ENCODE measurements at places on chromosomes 5 and 9.

DNA sequence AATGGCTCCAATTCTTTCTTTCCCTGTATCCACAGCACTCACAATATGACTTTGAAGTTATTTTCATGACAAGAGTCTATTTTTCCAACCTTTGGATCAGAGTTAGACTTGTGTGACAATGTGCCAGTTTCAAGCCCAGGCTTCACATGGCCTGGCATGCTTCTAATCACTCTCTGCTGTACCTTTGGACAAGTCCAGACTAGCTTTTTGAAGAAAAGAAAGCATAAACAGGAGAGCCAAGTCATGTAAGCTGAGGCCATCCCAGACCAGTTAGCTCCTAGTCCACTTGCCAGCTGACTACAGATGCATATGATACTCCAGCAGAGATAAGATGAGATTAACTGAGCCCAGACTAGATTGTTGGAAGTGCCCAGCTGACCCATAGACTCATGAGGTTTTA lies 513.6 kb upstream of the C9orf72 start:
- no peak for DNase-seq

DNA sequence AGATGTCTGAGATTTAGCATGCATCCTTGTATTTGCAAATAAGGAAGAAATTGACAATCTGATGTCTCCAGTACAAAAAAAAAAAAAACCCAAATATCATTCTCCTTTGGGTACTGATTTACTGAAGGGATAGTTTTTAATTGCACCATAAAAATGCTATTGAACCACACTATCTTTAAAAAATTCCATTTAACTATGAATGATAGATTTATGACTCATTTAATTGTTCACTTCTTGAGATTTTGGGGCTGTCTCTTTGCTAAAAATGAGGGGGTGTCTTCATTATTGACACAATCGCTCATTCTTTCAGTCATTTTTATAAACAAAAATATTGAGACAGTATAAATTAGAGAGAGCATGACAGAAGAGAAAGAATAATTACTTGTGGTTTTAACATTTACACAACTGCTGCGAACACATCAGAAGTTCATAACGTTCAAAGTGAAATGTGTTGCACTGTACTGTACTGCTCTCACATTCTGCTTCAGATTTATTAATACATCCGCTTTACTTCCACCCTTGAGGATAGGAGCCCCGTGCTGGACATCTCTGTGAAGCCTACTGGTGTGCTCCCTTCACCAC lies 142.3 kb downstream of the MEF2C start:
- DNase-seq, result no peak

DNA sequence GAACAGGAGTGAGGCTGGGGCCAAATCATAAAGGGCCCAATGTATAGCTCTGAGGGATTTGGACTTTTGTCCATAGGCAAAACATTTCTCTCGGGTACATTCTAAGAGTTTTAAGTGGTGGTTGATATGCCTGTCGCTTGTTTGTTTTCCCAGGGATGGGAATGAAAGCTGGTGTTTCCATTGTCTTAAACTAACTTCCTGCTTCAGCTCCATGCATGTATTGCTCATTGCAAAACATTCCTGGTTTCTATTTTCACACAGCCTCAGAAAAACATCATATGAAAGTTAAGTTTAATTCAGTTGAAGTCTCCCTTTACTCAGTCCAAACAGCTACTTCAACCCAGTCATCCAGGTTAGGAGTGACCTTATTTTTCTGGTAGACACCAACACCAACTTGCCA lies 235.0 kb downstream of the ACTL7B start:
- DNase-seq, result peak; percentile 55

DNA sequence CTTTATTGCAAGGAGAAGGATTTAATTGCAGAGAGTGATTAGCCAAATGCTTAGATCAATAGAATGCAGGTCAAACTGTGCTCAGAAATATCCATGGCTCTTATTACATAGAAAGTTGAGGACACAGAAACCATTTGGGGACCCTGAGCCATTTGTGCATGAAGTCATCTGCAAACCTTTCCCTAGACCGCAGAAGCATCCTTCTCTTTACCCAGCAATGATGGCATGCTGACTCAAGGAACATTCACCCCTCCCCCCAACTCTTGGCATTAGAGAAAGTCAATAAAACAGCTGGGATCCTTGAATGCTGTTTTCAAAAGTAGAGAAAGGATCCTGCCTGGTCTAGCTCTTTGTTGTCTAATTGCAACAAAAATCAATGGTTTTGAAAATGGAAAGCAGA lies 73.5 kb downstream of the PPP2R2B start:
- DNase-seq, result peak; percentile 80

- no peak for DNase-seq
Observed at GRCh38 chr5:60141119-60141518, 247.6 kb upstream of the PDE4D start.

DNA sequence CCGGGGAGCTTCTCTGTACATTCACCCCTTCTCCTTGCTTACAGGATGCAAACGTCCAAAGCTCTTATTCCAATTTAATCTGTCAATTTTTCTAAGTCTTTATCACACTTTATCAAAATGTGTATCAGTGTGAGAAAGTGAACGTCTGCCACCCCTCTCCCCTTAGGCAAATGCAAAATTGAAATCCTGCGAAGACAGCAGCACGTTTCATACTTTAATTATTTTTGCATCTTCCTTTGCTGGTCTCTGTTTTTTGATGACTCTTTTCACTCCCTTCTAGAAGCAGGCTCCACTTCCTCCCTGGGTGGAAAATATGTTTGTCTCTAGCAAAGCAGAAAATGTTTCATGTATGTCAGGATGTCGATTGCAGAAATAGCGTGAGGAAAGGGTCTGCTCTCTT lies 576.5 kb upstream of the BRINP1 start:
- DNase-seq, result no peak

Measured in Daoy (cell line).